Stimulated activated CD4-positive, alpha-beta T cell treated with anti-CD3 and anti-CD28 coated beads, Interleukin-4, amount 100 ng/mL, for 48 hours (primary cell): ENCODE measurements at places on chromosomes 16 and 17.

- no peak for DNase-seq
Measured at GRCh38 chr17:58402679-58403078, 14.7 kb downstream of the RNF43 start.

DNA sequence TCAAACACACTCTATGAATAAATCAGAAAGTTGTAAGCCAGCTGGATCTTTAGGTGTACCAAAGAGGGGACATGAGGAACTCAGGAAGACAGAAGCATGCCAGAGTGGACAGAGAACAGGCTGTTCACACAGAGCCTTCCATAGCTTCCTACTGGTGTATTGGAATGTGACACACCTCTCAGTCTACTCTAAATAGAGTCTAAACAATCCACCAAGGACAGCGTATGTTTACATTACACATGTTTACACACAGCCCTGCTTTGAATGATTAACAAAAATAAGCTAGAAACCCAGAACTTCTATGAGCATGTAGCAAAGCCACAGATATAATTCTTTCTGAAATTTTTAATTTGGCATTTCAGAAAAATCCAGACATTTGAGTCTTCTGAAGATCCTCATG is 1279.0 kb upstream of the CDH8 start:
- DNase-seq: no peak

- DNase-seq: no peak
Measured at GRCh38 chr17:6460531-6461161, 16.4 kb downstream of the PIMREG start.

GRCh38 chr17:77032929-77033328 is 107.8 kb upstream of the SEC14L1 start:
- DNase-seq: no peak

- peak; percentile 89 for DNase-seq
Measured at GRCh38 chr17:63774141-63774968, at the start of gene DDX42. TSS of gene DDX42 (plus strand) at chr17:63774170. CDS start at chr17:63787050, 12,880 bp downstream.

DNA sequence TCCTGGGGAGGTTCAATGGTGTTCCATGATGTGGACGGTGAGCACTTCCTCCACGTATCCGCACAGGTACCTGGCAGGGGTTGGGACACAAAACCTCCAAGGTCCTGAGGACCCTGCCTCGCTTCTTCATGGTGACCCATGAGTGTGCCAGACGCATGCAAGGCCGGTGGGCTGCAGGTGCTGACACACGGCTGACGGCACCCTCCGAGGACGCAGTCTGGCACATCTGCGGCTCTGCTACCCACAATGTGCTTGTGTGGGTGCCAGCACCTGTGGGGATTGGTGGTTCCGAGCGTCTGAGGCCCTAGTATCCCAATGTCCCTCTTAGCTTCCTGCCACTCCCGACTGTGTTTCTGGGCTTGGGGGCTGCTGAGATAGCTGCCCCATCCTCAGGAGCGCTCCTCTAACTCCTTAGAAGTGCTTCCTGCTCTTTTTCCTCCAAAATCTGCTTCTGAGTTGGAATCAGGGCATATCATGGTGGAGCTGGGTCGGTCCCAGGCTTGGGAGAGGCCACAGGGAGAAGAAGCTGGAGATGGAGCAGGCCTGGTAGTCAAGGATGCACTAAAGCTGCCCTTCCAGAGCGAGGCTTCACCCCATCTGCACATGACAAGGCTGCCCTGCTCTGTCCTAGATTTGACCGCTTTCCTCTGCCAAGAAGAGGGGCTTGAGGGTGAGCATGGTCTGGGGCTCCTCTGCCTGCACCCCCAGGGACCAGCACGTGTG is 1.6 kb downstream of the CYGB start:
- no peak for DNase-seq

GRCh38 chr17:35876534-35876933 is 3.6 kb downstream of the CCL5 start:
- no peak for DNase-seq

DNA sequence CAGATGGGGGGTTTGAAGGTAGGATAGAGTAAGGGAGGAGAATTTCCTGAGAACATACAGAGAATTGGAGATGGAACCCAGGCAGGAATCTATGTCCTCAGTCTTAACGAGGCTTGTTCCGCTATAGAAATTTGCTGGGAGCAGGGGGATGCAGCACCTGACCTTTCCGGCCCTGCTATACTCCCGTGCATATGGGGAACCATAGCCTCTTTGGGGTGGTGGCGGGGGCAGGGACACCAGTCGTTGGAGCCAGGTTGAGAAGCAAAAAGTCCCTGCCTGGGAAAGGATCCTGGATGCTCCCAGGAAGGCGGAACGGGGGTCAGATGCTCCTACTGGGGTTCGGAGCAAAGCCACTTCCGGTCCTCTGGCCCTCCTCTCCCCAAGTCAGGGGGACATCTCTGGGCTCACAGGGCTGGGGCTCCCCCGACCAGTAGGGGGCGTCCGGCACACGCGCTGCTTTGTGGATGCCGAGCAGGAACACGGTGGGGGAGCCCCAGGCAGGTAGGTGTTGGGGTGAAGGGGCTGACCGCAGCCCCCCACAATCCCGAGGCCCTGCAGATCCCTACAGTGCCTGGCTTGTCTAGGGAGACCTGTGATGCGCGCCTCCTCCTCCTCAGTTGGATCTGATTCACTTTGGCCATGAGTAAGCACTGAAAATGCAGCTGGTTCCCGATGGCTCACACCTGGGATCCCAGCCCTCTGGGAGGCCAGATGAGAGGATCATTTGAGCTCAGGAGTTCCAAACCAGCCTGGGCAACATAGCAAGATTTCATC is 15.5 kb upstream of the TFAP4 start:
- DNase-seq: peak; percentile 70

DNA sequence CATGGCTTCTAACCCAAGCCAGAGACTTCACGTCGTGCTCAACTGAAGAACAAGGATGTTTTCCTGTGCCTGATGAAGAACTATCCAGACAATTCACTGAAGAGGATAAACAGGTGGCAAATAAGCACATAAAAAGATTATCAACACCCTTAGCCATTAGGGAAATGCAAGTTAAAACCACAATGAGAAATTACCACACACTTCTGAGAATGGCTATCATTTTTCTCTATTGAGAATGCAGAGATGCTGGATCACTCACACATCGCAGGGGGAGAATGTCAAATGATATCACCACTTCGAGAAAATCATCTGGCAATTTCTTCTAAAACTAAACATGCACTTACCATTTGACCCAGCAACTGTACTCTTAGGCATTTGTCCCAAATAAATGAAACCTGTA is 162.8 kb downstream of the IRX3 start:
- no peak for DNase-seq

DNA sequence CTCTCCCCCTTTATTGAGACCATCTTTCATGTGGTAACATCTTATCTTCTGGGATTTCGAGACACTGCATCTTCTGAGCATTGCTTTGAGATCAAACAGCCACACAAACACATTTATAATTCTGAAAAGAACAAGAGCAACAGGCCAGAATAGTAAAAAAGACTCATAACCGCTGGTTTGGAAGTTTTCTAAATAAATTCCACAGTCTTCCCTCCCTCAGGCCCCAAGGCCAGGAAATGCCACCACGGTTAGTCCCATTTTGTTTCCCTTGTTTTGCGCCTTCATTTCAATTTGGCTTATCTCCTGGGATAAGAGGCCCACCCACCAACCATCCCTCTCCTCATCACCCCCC is 25.3 kb downstream of the LITAF start:
- DNase-seq: no peak

DNA sequence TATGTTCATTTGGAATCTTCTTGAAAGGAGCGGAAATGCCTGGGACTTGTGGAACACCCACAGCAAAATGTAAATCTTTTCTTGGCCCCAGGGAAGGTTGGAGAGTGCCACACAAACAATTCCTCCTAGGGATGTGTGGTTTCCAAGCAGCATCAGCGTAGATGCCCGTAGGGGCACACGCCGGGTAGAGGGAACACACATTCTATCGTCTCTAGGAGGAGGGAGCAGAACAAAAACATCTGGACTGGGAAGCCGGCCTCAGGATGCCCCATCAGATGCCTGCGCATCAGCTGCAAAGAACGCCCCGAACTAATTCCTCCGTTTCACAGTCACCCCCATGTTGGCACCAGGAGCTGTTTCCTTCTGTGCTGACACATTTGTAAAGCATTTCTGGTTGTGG is 357.9 kb upstream of the ZFHX3 start:
- no peak for DNase-seq

DNA sequence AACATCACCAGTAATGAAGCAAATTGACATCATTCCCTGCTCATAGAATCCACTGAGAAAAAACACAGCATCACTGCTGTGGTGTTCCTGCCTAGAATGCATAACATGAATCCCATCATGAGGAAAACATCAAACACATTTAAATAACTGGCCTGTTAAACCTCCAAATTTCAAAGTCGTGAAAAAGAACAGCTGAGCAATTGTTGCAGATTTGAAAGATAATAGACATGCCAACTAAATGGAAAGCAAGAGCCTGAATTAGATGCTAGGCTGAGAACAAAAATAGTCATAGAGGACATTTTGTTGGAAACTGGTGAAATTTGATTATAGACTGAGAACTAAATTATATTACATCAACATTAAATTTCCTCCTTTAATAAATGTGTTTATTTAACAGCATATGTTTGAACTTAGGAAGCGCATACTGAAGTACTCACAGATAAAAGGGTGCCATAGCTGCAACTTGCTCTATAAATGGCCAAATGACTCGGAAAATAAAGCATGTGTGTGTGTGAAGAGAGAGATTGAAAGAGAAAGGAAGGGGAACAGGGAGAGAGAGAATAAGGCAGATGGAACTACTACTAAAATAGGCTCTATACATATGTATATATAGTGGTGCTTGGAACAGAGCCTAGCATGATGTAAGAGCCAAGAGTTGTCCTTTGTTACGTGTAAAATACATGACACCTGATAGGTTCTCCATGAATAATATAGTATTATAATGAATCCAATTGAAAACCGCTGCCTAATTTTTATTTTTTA is 305.0 kb upstream of the MON1B start:
- DNase-seq: no peak

GRCh38 chr17:47621293-47622179 is 28.2 kb upstream of the KPNB1 start:
- no peak for DNase-seq

DNA sequence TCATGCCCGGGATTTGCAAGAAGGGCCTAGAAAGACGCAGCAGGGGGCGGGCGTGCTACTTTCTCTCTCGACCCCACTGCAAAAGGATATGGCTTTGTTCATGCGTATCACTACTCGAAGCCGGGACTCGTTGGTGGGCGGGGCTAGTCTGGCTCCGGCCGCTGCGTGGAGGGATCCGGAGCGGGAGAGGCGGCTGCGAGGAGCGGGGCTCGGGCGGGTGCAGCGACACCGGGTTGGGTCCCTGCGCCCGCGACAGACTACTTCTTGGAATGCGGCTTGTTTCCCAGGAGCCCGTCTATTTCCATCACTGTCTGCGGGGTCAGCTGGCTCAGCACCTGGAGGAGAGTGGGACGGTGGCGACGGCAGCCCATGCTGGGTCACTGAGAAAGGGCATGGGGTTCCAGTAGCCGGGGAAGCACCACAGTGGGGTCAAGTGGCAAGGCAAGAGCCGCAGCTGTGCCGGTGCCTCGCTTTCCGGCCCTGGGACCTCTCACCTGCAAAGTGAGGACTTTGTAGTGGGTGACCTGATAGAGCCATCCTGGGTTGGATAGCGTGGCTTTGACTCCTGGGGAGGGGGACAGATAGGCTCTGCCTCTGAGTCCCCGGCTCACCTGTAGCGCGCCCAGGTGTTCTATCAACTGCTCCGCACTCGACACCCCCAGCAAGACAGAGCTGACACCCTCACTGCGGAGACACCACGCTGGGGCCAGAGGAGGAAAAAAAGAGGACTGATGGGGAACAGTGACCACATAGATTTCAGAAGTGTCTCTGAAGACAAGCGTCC is 6.6 kb downstream of the KCNAB3 start:
- DNase-seq: peak; percentile 77
